NCI-H146 (cell line): ENCODE measurements at places on chromosomes 3 and 15.

GRCh38 chr3:126295407-126295939, 61.7 kb downstream of the KLF15 start:
- DNase-seq: no peak

- DNase-seq: no peak
Measured at GRCh38 chr3:24740326-24740725, 245.7 kb upstream of the THRB start.

- no peak for DNase-seq
Measured at GRCh38 chr15:52714968-52715367, 35.8 kb upstream of the ATOSA start.

DNA sequence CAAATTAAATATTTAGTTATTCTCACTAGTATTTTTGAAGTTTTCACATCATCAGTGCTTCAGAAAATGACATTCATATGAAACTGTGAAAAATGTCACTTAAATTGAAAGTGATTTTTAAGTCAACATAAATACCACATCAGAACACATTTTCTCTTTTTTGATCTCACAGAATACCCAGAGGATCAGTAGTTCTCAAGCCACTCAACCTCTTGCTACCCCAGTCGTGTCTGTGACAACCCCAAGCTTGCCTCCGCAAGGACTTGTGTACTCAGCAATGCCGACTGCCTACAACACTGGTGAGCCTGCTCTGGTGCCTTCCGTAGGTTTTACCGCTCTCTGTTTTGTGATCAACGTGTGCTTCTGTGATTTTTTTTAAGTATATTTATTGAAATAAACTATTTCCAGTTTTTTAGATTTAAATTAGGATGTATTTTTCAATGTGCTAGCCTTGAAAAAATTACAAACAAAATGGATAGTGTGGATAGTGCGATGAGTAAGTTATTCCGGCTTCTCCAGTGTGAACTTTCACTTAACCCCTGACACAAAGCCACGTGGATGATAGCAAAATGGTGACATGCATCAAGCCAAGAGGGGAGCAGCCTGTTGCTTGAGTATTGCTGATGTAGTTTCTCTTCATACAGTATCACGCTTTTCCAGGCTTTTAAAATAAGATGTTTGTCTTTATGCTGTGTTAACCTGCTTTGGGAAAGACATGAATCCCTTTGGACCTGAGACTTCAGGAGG, 26.5 kb downstream of the LYSMD4 start:
- DNase-seq: no peak

- DNase-seq: no peak
Measured at GRCh38 chr3:71514621-71515020, 68.9 kb downstream of the FOXP1 start.

DNA sequence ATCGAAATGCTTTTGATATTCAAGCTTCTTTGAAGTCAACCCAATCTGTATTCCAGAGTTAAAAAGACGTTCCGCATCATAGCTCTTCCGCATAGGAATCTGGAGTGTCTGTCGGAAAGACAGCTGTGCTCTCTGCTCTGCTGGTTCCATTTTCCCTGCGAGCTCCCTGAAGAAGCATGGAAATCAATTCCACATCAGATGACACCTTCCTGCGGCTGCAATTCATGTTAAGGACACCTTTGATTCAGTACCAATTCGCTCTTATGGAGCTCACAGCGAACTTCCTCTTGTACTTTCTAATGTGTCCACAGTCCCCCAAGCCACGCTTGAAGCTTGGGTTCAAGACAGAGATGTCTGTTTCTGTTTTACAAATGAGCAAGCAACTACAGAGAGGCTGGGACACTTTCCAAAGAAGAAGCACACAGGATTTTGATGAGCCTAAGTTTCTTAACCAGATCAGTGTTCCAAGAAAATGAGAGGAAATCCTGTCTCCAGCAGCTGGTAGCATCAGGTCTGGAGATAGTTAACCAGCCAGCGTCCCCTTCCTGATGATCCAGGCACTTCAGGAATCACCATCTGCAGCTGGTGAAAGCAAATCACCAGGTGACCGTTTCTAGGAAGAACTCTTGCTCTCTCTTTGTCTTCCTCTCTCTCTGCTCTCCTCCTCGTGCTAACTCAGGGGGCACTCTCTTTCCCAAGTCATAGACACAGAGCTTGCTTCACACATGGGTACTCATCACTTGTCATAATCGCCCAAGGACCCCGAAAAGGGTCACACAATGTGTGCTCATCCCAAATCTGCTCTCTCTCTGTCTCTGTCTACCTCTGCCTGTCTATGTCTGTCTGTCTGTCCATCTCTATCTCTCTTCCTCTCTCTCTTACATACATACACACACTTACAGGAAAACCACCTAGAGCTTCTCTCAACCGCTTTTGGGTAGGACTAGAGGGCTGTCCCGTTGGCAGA, 281.8 kb downstream of the FAM43A start:
- no peak for DNase-seq
